Esophagus squamous epithelium (tissue), 5 donors: ENCODE measurements at places on chromosomes 1 and 21.
A peak's percentile ranks its signal among the peaks of the same experiment; 100 is the strongest.

- DNase-seq = no peak
- H3K4me1 ChIP-seq = no peaks in the 10 kb centered on the region
- H3K36me3 ChIP-seq = no peaks in the 10 kb centered on the region
Measured at GRCh38 chr1:199700551-199700950, 327.0 kb upstream of the NR5A2 start.

DNA sequence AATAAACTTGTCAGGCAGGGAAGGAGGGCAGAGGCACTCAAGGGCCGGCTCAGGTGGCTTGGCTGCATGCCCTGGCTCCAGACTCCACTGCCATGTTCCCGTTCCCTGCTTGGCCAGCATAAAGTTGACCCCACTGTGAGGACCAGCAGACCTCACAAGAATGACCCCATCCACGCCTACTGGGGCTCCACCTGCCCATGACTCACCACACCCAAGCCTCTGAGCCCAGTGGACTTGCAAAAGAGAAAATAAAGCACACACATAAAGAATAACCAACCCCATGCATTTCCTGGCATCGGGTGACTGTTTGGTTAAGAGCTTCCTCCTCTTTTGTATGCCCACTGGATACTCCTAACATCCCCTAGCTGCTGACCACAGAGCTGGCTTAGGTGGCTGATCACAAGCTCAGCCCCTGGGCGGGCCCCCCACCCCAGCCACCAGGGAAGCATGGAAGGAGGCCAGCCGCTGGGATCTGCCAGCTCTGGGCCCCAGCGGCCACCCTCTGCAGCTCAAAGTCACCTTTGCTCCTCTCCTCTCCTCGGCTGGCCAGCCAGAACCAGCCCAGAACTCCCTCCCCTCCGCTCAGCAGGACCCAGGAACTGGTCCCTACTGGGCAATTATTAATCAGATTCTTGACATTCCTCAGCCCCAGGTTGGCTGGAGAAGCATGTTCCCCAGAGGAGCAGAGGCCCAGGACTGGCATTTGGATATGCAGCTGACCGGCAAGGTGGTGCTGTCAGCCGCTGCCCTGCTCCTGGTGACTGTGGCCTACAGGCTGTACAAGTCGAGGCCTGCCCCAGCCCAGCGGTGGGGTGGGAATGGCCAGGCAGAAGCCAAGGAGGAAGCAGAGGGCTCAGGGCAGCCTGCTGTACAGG, at the start of gene KLHDC7A:
Gene KLHDC7A, plus strand, starts transcription at position 616 of the 875 bp plus-strand sequence. Its CDS starts 52 bp downstream, at position 668.
- peak within 1 kb of the TSS; percentile 25 for H3K4me3 ChIP-seq
- H3K36me3 ChIP-seq = no peaks in the 10 kb centered on the region
- H3K27me3 ChIP-seq = no peaks in the 10 kb centered on the region
- DNase-seq = no peak

DNA sequence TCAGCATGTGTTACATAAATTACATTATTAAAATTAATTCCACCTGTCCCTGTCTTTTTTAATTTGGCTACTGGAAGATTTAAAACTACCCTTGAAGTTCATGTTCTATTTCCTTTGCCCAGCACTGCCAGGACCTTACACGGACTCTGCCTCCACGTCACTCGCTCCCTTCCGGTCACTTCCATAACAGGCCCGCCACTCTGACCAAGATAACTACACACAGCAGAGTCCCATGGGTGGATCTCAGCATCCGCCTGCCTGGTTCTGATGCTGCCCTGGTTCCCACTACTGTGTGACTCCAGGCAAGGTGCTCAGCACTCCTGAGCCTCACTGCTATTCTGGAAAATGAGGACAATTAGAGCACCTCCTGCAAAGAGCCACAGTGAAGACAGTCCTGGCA, 153.3 kb upstream of the ERG start:
- H3K27me3 ChIP-seq = no peaks in the 10 kb centered on the region
- no peak overlapping the region for H3K4me3 ChIP-seq
- no peaks in the 10 kb centered on the region for H3K36me3 ChIP-seq
- no peak overlapping the region for H3K27ac ChIP-seq
- no peak for DNase-seq

DNA sequence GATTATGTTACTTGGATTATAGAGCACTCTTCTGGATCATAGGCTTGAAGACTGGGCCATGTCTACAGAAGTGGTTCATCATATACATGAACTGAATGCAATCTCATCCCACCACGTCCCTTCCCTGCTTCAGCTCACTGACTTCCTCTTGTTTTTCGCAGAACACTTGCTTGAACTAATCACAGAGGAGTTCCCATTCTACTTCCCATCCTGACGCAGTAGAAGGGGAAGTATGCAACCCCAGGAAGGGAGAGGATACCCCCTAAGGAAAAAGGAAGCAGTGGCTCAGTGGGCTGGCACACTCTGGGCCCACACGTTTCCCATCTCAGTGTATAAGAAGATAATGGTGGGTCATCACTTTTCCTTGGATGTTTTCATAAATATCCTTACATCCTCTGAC, 36.2 kb downstream of the CASQ2 start:
- H3K4me3 ChIP-seq = no peak overlapping the region
- DNase-seq = no peak
- H3K36me3 ChIP-seq = no peaks in the 10 kb centered on the region
- no peaks in the 10 kb centered on the region for H3K27me3 ChIP-seq
- peaks cover 21% of the 10 kb centered on the region for H3K4me1 ChIP-seq

DNA sequence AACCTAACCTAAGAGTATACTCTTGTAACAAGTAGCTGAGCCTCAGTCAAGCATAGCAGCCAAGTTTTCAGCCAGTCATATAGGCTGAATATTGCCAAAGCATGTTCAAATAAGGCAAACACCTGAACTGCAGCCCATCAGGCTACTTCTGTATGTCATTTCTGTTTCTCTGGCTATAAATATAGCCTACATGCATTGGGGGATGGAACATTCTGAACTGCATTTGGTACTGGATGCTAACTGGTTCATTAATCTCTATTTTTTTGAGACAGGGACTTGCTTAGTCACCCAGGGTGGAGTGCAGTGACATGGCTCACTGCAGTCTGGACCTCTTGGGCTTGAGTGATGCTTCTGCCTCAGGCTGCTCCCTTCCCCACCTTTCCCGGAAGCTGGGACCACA, 37.3 kb downstream of the MAST2 start:
- no peaks in the 10 kb centered on the region for H3K27me3 ChIP-seq
- no peak overlapping the region for H3K4me3 ChIP-seq
- no peak overlapping the region for H3K27ac ChIP-seq
- H3K4me1 ChIP-seq = no peaks in the 10 kb centered on the region
- no peak for DNase-seq
- H3K36me3 ChIP-seq = no peaks in the 10 kb centered on the region

GRCh38 chr1:168106274-168106673, 30.5 kb downstream of the GPR161 start:
- H3K27me3 ChIP-seq = no peaks in the 10 kb centered on the region
- H3K27ac ChIP-seq = no peak overlapping the region
- H3K36me3 ChIP-seq = peaks cover 18% of the 10 kb centered on the region
- H3K4me1 ChIP-seq = no peaks in the 10 kb centered on the region
- DNase-seq = no peak
- no peak overlapping the region for H3K4me3 ChIP-seq

GRCh38 chr1:207868774-207869721, 41.9 kb downstream of the CD34 start:
- no peaks in the 10 kb centered on the region for H3K27me3 ChIP-seq
- no peak for DNase-seq
- peak overlapping the region; percentile 90 for H3K4me3 ChIP-seq
- peak overlapping the region; percentile 96 for H3K27ac ChIP-seq
- peaks cover 95% of the 10 kb centered on the region for H3K4me1 ChIP-seq
- peaks cover 3% of the 10 kb centered on the region for H3K36me3 ChIP-seq

DNA sequence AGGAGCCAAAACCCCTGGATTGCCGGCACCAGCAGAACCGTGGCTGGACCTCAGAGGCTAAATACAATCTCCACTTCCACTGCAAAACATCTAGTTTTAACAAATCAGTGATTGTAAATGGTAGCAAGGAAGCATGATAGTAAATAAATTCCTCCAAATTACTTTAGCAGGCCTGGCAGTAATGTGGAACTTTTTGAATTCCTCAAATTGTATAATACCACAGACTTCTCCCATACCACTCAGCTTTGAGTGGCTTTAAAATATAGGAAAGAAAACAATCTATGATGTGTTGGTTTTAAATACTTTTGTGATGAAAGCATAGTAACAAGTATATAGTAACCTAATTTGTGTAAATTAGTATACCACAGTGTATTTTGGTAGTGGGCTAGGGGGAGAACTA, 34.1 kb downstream of the NIBAN1 start:
- H3K4me3 ChIP-seq = no peak overlapping the region
- peaks cover 9% of the 10 kb centered on the region for H3K4me1 ChIP-seq
- no peaks in the 10 kb centered on the region for H3K36me3 ChIP-seq
- no peak overlapping the region for H3K27ac ChIP-seq
- H3K27me3 ChIP-seq = no peaks in the 10 kb centered on the region
- DNase-seq = no peak

- no peaks in the 10 kb centered on the region for H3K27me3 ChIP-seq
- DNase-seq = no peak
- H3K36me3 ChIP-seq = peaks cover 13% of the 10 kb centered on the region
- no peak overlapping the region for H3K4me3 ChIP-seq
- H3K4me1 ChIP-seq = peaks cover 50% of the 10 kb centered on the region
Measured at GRCh38 chr1:91749788-91750231, 136.1 kb downstream of the TGFBR3 start.

DNA sequence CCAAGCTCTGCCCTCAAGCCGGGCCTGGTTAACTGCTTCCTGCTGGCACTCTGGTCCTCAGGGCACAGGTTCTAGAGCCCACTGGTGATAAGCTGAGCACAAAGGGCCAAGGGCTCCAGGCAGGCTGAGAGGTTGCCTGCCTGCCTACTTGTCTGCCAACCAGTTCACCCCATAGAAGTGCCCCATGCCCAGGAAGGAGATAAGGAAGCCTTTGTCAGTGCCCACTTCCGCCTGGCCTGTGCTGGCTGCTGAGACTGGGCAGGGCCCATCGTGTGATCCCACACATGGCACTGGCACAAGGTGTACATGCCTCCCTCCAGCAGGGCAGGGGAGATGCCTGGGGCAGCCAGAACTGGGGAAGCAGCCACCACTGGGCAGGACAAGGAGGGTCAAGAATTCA, 24.1 kb downstream of the SLC9A1 start:
- H3K4me1 ChIP-seq = no peaks in the 10 kb centered on the region
- no peaks in the 10 kb centered on the region for H3K27me3 ChIP-seq
- no peak overlapping the region for H3K4me3 ChIP-seq
- no peaks in the 10 kb centered on the region for H3K36me3 ChIP-seq

DNA sequence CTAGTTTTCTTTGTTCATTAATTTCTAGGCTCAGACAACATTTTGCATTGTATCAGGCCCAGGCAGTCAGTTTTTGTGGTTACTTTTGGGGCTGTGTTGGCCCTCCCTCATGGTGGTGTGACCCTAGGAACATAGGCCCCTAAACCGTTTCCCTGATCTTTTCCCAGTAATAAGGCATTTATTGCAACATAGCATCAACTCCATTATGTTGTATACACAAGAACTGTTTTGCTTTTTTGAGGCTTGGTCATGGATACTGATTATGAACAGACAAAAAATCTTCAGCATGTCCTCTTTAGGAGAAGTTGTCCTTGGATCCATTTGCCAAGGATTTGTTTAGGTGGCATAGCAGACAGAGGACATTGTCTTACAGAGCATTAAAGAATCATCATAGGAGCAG, 10.3 kb downstream of the B3GALT2 start:
- H3K27ac ChIP-seq = no peak overlapping the region
- no peaks in the 10 kb centered on the region for H3K27me3 ChIP-seq
- H3K4me3 ChIP-seq = no peak overlapping the region
- H3K36me3 ChIP-seq = no peaks in the 10 kb centered on the region
- DNase-seq = no peak

- no peak overlapping the region for H3K27ac ChIP-seq
- no peak for DNase-seq
- no peak overlapping the region for H3K4me3 ChIP-seq
Measured at GRCh38 chr1:167881786-167882185, 32.1 kb downstream of the ADCY10 start.

DNA sequence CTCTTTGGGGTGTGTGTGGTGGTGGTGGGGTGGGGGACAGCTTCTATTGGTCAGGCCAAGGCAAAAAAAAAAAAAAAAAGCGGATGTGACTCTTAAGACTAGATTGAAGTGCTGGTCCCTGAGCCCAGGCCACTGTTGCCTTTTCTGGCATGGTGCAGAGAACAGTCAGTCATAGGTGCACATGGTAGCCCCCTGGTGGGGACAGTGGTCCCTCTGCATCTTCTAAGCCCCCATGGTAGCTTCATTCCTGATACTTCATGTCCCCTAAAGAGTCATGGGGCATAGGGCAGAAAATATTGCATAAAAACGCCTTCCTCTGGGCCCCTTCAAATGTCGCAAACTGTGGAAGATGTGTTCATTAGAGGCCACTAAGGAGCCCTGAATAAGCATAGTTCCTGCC, 371.8 kb downstream of the NPHP4 start:
- H3K36me3 ChIP-seq = no peaks in the 10 kb centered on the region
- no peaks in the 10 kb centered on the region for H3K4me1 ChIP-seq
- H3K27ac ChIP-seq = no peak overlapping the region
- DNase-seq = no peak
- H3K27me3 ChIP-seq = no peaks in the 10 kb centered on the region
- H3K4me3 ChIP-seq = no peak overlapping the region

- no peak overlapping the region for H3K4me3 ChIP-seq
- H3K27ac ChIP-seq = no peak overlapping the region
- peaks cover 6% of the 10 kb centered on the region for H3K4me1 ChIP-seq
- DNase-seq = no peak
- no peaks in the 10 kb centered on the region for H3K27me3 ChIP-seq
Measured at GRCh38 chr21:44375761-44376241, 22.4 kb downstream of the TRPM2 start.

GRCh38 chr1:60367532-60367931, 294.0 kb upstream of the C1orf87 start:
- no peaks in the 10 kb centered on the region for H3K27me3 ChIP-seq
- no peak overlapping the region for H3K4me3 ChIP-seq
- H3K4me1 ChIP-seq = no peaks in the 10 kb centered on the region
- no peak overlapping the region for H3K27ac ChIP-seq
- DNase-seq = no peak

DNA sequence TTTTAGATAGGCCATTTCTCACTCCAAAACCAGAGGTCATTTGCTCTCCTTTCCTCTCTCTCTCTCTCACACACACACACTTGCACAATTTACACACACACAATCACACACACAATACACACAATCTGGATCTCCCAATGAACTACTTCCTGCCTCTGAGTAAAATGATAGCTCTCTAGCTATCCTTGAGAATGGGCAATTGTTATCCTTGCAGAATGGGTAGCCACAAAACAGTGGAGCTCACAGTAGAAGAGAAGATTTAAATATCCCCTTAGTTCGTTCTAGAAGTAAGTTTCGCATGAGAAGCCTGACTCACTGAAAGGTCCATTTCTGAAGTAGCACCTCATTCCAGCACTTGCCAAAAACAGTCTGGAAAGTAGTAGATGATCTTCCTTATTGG, 17.6 kb downstream of the PALMD start:
- peak overlapping the region; percentile 57 for H3K27ac ChIP-seq
- H3K36me3 ChIP-seq = peaks cover 5% of the 10 kb centered on the region
- no peak overlapping the region for H3K4me3 ChIP-seq
- peaks cover 55% of the 10 kb centered on the region for H3K4me1 ChIP-seq
